ENCODE measurements at places on chromosomes 7 and 10.

GRCh38 chr7:66558660-66559465 is 69.8 kb upstream of the KCTD7 start:
- DNase-seq, result no peak

DNA sequence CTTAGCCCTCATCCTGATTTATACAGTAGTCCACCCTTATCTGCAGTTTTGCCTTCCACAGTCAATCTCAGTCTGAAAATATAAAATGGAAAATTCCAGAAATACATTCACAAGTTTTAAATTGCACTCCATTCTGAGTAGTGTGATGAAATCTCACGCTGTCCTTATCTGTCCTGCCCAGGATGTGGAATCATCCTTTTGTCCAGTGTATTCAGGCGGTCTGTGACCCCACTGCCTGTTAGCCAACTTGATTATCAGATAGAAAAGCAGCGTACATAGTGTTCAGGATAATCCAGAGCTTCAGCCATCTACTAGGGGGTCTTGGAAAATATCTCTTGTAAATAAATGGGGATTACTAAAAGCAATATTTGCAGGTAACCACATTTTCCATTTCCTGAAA is 146.3 kb downstream of the MALRD1 start:
- DNase-seq, result no peak

DNA sequence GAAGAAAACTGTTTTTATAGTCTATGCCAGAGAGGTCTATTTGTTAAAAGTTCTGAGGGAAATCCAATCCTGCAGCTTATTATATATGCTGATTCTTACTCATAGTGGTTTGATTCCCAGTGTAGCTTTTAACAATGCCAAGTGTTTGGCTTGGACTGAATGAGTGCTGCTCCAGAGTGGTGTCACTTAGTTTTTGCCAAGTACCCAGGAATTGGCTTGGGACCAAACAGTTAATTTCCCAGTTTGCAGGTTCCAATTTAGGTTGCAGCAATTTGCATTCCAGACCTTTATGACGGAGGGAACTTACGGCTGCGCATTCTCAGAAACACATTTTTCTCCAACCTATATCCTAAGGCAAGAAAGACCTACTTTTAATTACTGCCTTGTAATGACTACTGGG is 32.4 kb downstream of the NSUN6 start:
- no peak for DNase-seq

DNA sequence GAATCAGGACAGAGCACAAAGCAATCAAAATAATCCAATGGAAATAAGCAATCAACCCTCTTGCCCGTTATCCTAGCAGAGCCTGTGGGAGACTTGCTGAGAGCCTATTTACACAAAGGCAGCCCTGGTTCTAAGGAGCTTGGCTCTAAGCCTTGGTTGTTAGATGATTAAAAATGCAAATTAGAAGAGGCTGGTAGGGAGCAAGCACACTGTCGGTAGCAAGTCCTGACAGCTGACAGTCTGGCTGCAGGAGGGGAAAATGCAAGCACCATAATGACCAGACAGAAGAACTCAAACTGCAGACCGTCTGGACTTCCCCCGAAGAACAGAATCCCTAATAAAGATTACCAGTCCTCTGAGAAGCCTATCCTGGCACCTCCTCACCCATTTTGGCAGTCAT is 131.8 kb upstream of the CTTNBP2 start:
- DNase-seq, result no peak

DNA sequence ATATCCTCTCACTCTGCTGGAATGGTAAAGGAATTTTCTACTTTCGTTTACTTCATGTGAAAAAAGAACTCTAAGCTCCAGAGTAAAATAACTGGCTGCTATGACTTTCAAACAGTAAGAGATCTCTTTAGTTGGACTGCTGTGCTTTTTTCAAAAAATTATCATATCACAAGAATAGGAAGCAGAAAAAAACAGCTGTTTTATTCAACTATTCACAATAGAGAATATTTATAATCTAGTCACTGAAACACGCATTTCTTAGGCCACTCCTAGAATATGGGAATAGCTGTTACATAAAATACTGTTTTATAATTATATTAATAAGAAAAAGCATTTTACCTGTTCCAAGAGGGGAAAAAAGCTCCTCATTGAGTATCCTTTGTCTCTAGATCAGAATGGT is 29.7 kb downstream of the NOC3L start:
- no peak for DNase-seq

GRCh38 chr7:21261627-21262594 is 166.0 kb upstream of the SP4 start:
- peak; percentile 51 for DNase-seq

DNA sequence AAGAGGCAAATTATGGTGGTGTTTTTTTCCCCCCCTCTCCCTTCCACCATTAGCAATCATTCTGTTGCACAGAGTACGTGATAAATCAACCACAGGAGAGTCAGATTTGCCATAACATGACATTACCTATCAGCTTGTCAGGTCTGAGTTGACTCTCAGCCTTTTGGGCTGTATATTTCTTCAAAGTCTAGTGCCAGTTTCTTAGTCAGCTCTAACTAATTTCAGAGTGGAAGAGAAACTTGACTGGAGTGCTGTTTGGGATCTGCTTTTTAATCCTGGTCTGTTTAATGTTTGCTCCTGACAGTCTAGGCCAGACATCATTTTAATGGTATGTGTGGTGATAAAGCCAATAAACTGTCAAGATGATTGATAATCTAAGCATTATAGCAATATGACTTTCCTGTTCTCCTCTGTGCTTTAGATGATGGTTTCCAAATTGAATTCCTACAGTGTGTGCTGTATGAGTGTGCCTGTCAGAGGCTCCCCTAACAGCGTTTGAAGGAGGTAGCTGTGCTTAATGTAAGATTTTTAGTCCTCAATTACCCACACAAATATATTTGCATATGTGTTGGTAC is 76.9 kb downstream of the LRMDA start:
- DNase-seq, result peak; percentile 73

DNA sequence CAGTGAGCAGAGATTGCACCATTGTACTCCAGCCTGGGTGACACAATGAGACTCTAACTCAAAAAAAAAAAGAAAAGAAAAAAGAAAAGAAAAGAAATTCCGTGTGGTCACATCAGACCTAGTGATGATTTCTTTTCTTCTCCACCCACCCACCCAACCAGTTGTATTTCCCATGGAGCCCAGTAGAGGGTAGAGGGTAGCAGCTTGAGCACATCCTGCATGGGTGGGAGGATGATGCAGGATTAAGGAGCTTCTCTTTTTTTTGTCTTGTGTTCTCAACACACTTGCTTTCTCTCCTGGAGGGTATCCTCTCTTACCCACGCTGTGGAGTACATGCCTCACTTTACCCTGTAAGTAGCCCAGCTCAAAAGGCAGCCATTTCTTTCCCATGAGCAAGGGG is 118.6 kb upstream of the CARD11 start:
- no peak for DNase-seq

- DNase-seq, result peak; percentile 25
Measured at GRCh38 chr7:133645884-133646391, 393.1 kb downstream of the EXOC4 start.

DNA sequence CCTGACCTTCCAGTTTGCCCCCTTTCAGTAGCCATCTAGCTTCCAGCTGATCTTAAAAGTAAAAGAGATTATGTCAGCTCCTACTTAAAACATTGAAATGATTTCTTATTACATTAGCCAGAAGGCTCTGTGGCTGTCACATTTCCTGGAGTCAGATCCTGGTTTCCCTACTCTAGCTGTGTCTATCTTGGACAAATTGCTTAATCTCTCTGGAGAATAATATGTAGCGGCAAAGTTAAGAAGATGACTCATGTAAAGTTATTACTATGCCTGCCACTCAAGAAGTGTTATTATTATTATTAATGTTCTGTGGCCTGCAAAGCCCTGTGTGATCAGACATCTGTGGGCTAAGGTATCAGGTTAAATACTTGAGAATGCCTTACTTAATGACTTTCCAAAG is 107.2 kb downstream of the RUNDC3B start:
- peak; percentile 71 for DNase-seq

DNA sequence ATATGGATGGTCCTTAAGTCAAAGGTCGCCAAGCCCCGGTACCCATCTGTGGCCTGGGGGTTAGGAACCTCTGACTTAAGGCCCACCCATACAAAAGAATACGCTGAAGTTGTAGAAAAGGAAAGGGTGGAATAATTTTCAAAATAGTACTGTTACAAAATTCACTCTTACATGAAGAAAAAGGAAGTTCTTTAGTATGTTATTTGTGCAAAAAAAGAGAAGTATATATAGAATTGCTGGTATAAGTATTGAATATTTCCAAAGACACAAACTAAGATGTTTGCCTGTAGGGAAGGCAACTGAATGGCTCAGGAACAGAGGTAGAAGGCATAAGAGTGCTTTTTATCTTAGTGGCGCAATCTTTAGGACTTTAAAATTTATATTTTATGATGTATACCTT is 78.7 kb downstream of the PRLHR start:
- no peak for DNase-seq

GRCh38 chr10:97796651-97797050 is 24.9 kb upstream of the SFRP5 start:
- DNase-seq, result no peak

DNA sequence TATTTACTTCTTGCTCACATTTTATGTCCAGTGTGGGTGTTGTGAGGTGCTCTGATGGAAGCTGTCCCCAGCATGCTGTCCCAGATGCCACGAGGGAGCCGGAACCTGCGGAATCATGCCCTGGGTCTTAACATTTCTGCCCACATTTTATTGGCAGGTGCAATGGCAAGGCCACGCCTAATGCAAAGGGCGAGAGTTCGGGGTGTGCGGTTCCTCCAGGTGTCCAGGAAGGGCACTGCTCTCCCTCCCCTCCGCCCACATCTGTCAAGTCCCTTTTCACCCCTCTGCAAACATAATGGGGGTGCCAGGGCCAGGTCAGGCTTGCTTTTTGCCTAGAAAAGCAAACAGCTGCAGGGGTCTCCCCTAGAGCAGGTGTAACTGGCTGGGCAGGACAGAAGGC is 16.4 kb downstream of the PDAP1 start:
- no peak for DNase-seq

DNA sequence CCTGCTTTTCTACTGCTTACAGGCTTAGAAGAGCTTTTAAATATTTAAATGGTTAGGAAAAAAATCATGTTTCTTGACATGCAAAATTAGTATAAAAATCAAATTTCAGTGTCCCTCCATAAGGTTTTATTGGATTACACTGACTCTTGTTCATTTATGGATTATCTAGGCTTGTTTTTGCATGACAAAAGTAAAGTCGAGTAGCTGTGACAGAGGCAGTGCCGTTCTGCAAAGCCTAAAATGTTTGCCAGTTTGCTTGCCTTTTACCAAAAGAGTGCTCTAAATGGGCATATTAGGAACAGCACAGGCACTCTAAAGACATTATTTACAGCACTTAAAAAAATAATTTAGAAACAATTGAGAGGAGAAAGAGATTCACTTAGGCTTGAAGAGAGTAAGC is 139.6 kb downstream of the TSPAN12 start:
- DNase-seq, result no peak

- peak; percentile 82 for DNase-seq
Measured at GRCh38 chr7:511476-512145, 8.0 kb downstream of the PDGFA start.

DNA sequence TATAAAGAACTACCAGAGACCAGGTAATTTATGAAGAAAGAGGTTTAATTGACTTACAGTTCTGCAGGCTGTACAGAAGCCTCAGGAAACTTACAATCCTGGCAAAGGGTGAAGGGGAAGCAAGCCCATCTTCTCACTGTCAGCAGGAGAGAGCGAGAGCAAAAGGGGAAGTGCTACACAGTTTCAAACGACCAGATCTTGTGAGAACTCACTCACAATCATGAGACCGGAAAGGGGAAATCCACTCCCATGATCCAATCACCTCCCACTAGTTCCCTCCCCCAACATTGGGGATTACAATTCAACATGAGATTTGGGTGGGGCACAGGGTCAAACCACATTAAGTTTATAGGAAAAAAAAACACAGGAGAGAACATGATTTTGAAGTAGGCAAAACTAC is 222.1 kb upstream of the SHH start:
- DNase-seq, result no peak

GRCh38 chr10:73647875-73648651 is 6.8 kb upstream of the MYOZ1 start:
- DNase-seq, result no peak

DNA sequence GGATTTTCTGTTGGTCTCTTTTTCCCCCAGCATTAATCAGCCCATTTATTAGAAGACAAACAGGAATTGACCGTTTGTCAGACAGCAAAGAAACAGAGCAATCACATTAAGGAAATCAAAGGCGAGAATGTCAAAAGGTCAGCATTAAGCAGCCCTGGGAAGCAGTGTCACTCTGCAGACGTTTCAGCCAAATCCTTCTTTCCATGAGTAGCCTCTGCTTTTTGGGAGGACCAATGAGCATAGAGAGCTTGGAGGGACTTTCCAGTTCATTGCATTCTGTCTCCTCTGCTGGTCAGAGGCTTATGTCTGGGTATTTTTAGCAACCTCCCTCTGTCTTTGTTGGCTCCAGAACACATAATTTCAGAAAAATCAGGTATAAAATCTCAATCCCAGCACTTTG is 481.4 kb downstream of the GALNT17 start:
- DNase-seq, result no peak

- DNase-seq, result no peak
Measured at GRCh38 chr7:22613496-22613895, 113.5 kb upstream of the IL6 start.

DNA sequence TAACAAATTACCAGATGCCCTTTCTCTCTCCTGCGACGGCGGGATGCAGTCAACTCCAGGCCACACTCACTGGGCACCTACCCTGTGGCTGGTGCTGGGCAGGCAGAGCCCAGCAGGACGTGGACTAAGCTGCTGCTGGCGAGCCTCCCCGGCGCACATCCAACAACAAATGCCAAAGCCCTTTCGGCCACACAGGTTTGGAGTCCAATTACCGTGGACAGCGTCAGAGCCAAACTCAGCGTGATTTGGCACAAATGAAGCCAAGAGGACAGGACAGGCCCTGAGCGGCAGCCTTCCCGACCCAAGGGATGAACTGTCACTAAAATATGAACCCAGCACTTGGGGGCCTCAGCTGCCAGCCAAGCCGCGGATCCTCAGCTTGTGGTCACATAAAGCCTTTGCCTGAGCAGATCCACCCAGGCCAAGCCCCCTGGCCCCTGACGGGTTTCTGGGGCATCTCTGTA is 28.4 kb downstream of the DAGLB start:
- no peak for DNase-seq

DNA sequence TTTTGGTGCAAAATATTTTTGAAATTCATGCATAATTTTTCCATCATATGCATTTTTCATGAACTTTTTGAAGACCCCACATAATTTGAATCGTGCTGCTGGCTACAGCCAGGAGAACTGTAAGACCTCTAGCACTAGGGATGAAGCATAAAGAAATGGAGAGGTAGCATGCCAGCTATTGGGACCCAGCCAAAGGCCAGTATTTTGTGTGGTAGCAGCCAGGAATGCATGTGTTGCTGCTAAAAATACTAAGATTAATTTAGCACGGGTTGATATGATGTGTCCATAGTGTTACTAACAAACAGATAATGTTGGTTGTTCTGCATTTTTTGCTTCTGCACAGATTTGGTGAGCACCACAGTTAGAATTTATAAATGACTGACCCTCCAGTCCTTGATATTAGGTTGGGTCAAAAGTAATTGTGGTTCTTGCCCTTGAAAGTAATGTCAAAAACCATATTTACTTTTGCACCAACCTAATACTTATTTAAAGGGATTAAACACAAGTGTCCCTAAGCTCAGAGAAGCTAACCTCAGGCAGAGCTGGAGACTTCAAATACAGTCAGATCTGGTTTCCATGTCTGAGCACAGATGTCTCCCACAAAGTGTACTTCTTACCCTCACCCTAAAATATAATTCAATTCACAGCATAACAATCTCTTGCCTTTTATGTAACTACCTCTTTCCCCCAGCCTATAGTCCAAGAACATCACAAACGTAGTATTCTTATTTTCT is 54.1 kb upstream of the NPSR1 start:
- DNase-seq, result no peak

GRCh38 chr7:67377939-67378862 is 381.6 kb downstream of the TYW1 start:
- peak; percentile 56 for DNase-seq

All from epithelial cell of esophagus (primary cell).